ENCODE measurements at places on chromosomes 5 and 9. TPM values are rescaled to one million over a fixed set of nuclear protein-coding genes. Genes with fewer than 3 reads are reported as not detected.

Gene FOXI1
- polyA plus RNA-seq = not detected

Gene CATSPER3
- polyA plus RNA-seq = 0.80 TPM

Gene OR1Q1
- not detected for polyA plus RNA-seq

Gene OLFML2A
- polyA plus RNA-seq = 0.15 TPM

Gene PIP5KL1
- polyA plus RNA-seq = 5.2 TPM

Gene DOK3
- 5.1 TPM for polyA plus RNA-seq

Gene UBAP1
- polyA plus RNA-seq = 33.2 TPM

Gene SLC45A2
- 1.2 TPM for polyA plus RNA-seq

Gene LCN10
- not detected for polyA plus RNA-seq

Gene SLC46A2
- not detected for polyA plus RNA-seq

Gene LAMC3
- polyA plus RNA-seq = 0.04 TPM

Gene CMYA5
- 0.30 TPM for polyA plus RNA-seq

Gene SEC24A
- polyA plus RNA-seq = 23.5 TPM

Gene RFK
- polyA plus RNA-seq = 94.6 TPM

Gene SLC1A1
- 30.8 TPM for polyA plus RNA-seq

Gene PLAC8L1
- 1.2 TPM for polyA plus RNA-seq

Gene ARL15
- polyA plus RNA-seq = 51.9 TPM

Gene SPINK7
- not detected for polyA plus RNA-seq

Gene CDKN2B
- 0.15 TPM for polyA plus RNA-seq

Gene GHR
- 0.31 TPM for polyA plus RNA-seq

Gene C7
- polyA plus RNA-seq = 0.78 TPM

Gene TMEM174
- not detected for polyA plus RNA-seq

Gene CRHBP
- not detected for polyA plus RNA-seq

Gene MORN5
- not detected for polyA plus RNA-seq

Gene MELK
- 1.8 TPM for polyA plus RNA-seq

Gene ZNF608
- polyA plus RNA-seq = 32.4 TPM

Gene UNC5A
- 3.8 TPM for polyA plus RNA-seq

Gene PPP2R2B
- 250 TPM for polyA plus RNA-seq

Gene FSTL4
- polyA plus RNA-seq = 0.57 TPM

Gene GGTA1
- not detected for polyA plus RNA-seq

Gene TAF11L6
- not detected for polyA plus RNA-seq

Gene C5orf34
- polyA plus RNA-seq = 12.7 TPM

Gene PDE6A
- not detected for polyA plus RNA-seq

Gene GPX3
- polyA plus RNA-seq = 4.0 TPM

Gene HSPA5
- polyA plus RNA-seq = 20.7 TPM

All from neural cell (in vitro differentiated cells).